SHP77 treated with DMSO at 0.1 percent for 48 hours (cell line): ENCODE measurements at places on chromosomes 11 and 22.

DNA sequence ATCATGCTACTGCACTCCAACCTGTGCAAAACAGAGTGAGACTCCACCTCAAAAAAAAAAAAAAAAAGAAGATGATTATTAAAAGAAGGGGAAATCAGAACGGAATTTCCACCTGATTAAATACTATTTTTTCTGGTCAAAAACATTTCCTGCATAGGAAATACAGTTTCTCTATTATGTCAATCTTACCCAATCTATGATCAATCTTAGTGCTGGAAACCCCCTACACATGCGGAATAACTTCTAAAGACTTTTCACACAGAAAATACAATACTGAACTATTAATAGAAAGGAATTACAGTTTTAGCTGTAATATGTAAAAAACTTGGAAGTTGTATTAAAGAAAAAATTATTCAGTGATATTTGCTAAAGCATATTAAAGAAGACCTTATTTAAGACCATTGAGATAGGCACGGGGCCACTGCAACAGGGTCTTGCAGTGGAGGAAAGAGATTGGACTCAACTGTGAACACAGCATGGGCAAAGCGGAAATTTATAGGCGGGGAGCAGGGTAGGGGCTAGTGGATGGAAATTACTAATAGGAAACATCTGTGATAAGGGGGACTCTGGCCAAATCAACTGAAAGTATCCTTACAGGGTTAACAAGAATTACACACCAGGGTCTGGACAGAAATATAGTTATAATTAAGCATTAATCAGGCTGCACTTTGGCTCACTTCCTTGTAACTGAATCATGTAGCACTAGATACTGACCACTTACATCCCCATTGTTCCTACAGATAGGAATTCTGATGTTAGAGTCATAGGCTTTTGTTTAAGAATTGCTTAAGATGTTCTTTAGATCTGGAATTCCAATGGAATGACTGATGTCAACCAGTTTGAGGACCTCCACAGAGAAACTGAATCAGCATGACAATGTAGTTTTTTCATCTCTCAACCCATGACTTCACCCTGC lies 411.5 kb upstream of the DDI1 start:
- DNase-seq: no peak

DNA sequence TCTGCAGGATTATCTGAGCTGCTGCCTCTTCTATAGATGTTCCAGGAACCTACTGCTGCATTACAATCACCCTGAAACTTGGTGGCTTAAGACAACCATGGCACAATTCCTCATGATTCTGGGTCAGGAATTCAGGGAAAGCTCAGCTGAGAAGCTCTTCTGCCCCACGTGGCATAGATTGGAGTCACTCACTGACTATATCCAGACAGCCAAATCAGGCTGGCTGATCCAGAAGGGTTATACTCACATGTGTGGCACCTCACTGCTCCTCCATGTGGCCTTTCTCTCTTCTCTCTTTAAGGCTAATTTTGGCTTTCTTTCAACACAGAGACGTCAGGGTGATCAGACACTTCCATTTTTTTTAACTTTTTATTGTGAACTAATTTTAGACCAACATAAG lies 125.5 kb downstream of the BBOX1 start:
- DNase-seq: no peak

- DNase-seq: no peak
Observed at GRCh38 chr11:60634126-60634525, 65.3 kb upstream of the MS4A8 start.

GRCh38 chr11:113457784-113458183 lies 17.4 kb downstream of the DRD2 start:
- no peak for DNase-seq

- DNase-seq: no peak
Observed at GRCh38 chr22:50343541-50343935, 411 bp downstream of the PPP6R2 start.

- no peak for DNase-seq
Observed at GRCh38 chr11:13216019-13216710, 61.4 kb upstream of the BMAL1 start.

DNA sequence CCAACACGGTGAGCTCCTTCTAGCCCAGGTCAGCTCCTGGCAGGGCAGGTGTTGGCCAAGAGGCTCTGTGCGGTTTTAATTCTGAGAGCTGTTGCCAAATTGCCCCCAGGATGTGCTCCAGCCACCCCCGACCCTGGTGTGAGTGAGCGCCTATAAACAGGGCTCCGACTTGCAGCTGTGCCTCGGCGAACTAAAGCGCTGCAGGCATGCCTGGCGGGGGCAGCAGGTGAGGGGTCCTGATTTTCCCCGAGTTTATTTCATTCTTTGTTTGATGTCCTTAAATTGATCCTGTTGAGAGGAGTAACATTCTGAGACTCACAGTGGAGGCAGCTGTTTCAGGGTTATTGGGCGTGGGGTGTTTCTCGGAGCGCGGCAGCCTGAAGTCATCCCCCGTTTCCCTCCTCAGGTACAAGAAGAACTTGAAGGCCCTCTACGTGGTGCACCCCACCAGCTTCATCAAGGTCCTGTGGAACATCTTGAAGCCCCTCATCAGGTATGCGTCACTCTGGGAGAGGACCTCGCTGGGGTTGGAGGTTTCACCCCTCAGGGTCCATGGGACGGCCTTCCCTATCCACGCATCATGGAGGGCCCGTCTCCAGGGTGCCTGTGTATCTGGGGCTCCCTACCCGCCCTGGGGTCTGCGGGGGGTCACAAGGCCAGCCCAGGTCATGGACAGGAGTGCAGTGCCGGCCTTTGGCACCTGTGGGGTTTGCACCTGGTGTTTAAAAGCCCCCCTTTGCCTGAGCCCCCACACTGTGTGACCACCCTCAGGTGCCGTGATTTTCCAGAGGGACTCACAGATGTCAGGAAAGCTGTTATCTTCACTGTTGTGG lies 62.1 kb downstream of the ARHGAP8 start:
- no peak for DNase-seq

DNA sequence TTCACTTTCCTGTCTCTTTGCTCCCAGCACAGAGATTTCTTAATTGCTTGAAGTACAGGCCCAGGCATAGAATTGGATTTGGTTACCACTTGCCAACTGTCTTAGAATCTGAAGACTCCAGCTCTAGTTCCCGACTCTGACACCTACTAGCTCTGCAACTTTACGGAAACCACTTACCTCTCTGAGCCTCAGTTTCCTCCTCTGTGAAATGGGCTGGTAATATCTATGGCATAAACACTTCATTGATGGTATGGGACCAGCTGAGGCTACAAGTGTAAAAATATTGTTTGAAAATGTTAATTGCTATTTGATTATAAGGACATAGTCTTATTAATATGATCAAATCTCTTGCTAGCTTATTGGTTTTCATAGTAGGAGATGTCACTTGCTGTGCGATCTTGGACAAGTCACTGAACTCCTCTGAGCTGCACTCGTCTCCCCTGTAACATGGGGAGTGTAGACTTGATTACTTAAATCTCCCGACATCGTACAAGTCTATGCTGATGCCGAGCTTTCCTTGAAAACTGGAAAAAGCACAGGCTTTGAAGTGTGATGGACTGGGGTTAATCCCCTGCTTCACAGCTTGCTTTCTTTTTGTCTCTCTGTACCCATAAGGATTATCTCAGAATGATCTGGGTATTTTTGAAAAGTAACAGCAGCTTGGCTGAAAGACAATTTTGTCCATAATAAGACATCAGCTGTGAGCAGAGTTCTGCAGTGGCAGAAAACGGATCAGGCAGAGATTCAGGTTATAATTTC lies 11.8 kb upstream of the E2F8 start:
- DNase-seq: no peak

GRCh38 chr11:32830413-32830738 lies 649 bp downstream of the PRRG4 start:
- no peak for DNase-seq

DNA sequence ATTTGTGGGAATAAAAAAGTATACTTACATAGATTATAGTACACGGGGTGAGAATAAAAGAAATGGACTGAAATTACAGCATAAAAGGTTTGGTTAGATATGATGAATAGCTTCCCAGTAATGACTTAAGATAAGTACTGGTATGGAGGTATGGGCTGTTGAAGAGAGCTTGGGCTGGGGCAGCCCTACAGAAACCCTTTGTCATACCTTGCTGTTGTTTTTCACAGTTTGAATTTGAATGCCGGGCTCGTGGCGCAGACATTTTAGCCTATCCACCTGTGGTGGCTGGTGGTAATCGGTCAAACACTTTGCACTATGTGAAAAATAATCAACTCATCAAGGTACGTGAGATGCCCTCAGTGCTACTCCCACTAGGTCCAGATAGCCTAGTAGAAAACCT lies 42.3 kb upstream of the RBX1 start:
- DNase-seq: no peak

GRCh38 chr22:30701872-30702271 lies 7.2 kb downstream of the OSBP2 start:
- DNase-seq: no peak

- no peak for DNase-seq
Observed at GRCh38 chr11:45662096-45662664, 3.2 kb downstream of the CHST1 start.
